ENCODE measurements at places on chromosomes 1 and 21.

DNA sequence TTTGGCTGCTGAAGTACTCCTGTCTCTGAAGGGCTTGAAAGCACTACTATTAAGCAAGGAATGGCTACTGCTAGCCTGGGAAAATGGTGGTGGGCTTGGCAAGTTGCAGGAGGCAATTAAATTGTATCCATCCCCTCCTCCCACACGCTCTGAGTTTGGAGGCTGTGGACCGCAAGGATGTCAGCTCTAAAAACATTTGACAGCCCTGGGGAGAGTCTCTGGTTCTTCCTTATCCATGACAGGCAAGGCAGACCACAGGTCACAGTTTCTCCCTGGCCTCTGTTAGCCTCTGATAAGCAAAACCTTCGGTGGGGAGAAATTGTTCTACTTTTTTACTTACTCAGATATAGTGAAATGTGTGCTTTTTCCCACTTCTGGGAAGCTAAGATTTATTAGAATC lies 46.6 kb downstream of the S1PR1 start:
- DNase-seq = no peak

DNA sequence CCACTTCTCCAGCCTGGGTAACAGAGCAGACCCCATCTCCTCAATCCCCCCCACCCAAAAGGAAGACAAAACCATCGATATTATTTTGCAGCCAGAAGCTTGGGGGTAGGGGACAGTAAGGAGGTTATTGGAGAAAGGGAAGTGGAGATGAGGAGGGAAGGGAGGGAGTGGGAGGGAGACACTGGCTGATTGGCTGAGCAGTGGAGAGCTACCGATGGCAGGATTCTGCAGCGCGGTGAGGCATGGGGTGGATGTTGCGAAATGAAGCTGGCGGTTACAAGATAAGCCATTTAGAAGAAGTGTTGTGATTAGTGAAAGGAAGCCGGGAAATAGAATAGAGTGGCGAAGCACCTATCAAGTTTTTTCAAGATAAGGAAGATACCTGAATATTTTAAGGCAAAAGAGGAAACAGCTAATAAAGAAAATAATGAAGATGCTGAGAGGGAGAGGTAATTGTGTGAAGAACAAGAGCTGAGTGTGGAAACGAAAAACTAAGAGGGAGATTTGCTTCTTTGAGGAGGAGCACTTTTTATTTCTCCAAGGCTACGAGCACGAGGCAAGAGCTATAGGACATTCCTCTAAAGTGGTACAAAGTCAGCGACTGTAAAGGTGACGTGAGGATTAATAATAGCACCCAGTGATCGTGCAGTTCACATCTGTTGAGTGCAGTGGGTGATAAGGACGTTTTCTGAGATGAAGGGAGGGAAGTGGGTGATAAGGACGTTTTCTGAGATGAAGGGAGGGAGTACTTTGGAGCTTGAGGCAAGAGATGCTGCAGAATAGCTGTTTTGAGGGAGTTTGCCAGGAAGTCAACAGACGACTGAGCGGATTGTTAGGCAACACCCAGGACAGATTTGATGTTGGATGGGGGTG lies 103.2 kb upstream of the KIF26B start:
- DNase-seq = no peak

DNA sequence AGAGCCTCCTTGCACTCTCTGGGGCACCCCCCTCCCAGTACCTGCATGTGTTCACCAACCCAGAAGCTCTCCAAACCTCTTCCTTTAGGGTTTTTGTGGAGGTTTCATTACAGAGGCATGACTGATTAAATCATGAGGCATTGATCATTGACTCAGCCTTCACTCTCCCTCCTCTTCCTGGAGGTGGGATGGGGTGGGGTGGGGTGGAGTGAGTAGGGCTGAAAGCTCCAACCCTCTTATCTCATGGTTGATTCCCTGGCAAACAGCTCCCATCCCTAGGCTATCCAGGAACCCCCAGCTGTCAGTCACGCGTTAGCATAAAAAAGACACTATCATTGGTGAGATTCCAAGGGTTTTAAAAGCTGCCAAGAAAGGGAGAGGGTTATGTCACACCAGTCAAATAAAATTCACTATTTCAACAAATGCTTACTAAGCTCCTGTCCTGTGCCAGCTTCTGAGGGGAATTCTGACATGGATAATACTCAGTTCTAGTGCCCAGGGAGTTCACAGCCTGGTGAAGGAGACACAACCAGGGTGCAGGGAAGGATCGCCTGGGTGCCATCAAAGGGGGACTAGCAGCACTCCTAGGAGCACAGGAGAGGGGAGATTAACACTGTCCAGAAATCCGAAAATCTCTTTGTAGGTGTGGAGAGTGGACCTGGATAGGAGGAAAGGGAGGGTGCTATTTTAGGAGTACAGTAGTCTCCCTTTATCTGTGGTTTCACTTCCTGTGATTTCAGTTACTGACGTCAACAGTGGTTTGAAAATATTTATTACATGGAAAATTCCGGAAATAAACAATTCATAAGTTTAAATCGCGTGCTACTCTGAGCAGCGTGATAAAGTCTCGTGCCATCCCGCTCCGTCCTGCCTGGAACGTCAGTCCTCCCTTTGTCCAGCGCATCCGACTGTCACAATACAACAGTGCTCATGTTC lies 6.8 kb upstream of the IL24 start:
- no peak for DNase-seq

DNA sequence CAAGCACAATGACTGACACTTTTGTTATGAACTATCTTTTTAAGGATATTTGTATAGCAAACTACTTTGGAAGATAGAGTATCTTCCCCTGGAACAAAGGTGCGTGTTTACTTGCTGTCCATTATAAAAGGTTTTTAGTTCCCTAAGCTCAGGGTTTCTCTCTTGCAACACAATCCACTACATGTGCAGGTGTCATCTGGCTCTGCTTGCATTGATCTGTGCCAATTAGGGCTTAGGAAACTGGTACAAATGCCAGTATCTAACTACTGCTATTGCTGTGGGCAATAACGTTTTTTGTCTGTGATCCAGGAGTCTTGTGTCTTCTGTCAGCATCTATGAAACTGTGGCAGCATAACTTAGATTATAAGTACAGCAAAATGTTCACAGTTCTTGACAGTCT lies 68.3 kb upstream of the ABCD3 start:
- DNase-seq = no peak

DNA sequence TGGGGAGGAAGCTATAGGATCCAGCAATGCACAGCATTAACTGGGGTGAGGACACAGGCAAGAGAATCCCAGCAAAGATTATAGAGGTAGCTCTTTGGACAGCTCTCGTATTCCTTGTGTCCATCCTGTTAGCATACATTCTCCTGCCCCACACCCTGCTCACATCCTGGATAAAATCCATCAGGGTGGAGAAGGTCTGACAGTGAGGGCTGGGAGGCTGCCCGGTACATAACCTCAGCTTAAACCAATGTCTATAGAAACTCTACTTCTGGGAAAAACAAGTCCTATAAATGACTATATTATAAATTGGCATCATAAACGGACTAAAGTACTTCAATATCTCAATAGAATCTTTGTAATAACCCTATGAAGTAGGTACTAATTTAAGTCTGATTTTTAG lies 36.8 kb upstream of the UBE2U start:
- no peak for DNase-seq

All from activated CD4-positive, alpha-beta T cell treated with anti-CD3 and anti-CD28 coated beads for 1 hour (primary cell).